Left colon (tissue), 2 donors: ENCODE measurements at places on chromosomes 2 and 18. TPM values are rescaled to one million over a fixed set of nuclear protein-coding genes. Genes with fewer than 3 reads are reported as not detected.

The SLC9A2 gene
- total RNA-seq, result 81.1 TPM

The KCNJ13 gene
- total RNA-seq, result not detected

DNA sequence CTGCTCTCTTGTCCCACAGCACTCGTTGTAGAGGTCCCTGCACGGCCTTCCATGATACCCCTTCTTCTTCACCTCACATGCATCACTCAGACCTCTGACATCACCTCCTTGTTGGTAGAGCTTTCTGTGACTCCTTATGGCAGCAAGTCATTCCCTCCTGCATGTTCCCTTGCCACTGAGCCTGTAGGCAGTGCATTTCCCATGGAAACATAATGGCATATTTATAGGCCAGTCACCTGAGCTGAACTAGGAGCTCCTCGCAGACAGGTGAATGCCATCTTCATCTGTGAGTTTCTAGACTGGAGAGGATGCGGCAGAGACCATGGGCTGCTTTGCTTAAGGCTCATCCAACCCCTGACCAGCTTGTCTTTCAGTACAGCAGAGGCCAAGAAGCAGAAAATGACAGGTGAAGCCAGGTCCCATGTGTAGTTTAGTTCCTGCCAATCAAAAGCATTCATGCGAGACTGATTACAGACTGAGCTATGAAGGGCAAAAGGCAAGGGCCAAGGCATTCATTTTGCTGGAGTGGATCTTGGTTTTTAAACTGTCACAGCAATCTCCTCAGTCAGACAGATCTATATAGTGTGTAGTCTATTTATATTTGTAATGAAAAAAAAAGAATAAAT, 59.4 kb upstream of the NEDD4L start:
- no peak for DNase-seq

The HSPE1 gene
- total RNA-seq, result 92.2 TPM

The TEX44 gene
- total RNA-seq, result not detected

GRCh38 chr2:41966431-41966893, 81.4 kb upstream of the PKDCC start:
- DNase-seq, result peak; percentile 74

The KIAA2012 gene
- 0.11 TPM for total RNA-seq

GRCh38 chr18:1488957-1489356, 584.3 kb downstream of the ADCYAP1 start:
- DNase-seq, result no peak

DNA sequence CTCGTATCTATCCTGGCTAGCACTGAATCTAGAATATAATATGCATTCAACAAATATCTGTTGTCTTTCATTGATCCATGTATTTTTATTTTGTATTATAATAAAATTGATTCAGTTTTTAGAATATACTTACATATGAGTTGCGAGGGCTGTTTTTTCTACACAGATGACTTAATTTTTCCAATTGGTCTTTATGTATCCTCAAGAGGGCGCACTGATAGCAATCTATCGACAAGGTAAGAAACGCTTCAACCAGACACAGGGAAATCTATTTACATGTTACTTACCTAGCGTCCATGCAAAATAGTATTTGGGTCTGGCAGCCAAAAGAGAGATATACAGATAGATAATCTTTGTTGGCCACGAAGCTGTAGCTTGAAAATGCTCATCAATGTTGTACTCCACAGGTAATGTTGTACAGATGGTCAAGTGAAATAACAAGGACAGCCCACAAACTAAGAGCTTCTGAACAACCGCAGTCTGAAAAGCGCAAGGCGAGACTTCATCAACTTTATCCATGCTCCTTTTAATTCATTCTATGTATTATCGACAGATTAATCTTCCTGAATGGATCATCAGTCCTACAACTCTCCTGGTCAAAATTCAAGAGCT, 35.5 kb upstream of the KIDINS220 start:
- no peak for DNase-seq

DNA sequence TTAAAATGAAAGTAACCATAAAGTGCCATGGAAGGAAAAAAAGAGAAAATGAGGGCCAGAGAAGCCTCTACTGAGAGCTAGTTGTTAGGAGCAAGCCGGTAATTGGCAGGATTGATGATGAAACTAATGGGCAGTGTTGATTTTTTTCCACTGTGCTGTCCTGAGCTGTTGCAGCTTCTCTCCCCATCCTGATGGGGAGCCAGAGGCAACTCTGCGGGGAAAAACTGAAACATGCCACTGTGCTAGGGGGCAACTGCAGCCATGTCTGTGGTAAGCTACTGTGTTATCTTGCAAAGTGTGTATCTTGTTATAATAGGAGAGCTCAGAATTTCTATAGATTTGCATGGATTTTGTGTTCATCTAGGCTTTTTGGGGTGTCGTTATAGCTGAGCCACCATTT, 487.9 kb downstream of the STK39 start:
- DNase-seq, result no peak

DNA sequence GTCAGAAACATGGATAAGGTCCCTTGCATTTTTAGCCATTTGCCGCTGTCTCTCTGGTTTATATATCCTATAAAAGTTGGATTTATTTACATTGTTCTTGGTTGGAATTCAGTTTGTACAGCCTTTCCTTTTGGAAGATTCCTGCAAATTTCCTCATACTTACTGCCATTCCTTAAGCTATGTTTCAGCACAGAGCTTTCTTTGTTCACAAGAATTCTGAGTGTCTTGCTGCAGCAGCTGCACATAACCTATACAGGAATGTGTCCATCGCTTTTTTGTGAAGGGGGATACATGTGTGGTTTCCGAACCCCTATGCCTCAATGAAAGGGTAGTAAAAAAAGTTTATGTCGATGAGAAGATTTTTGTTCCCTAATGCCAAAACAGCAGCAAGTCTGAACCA, 48.3 kb upstream of the CCDC68 start:
- no peak for DNase-seq

GRCh38 chr2:70712916-70713315, 55.1 kb downstream of the ADD2 start:
- DNase-seq, result no peak

The KYNU gene
- total RNA-seq, result 2.3 TPM

- no peak for DNase-seq
Observed at GRCh38 chr2:223196331-223196730, 144.3 kb downstream of the KCNE4 start.

The SNED1 gene
- total RNA-seq, result 9.4 TPM

DNA sequence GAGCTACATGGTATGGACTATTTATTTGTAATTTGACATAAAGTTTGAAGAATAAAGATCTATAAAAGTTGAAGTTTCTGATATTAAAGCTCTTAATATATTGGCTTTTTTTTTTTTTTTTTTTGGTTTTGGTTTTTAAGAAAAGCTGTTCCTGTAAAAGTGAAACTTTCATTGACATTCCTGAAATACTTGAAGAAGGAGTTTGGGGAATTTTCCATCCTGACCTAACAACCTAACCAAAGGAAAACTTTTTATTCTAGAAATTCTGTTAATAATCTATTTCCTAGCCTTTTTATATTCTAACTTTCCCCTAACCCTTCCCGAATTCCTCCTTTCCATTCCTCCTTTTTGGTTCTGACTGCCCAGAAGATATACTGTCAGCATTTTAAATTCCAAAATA, 83.7 kb downstream of the ACSL3 start:
- no peak for DNase-seq

The TNS1 gene
- 27.8 TPM for total RNA-seq

GRCh38 chr2:151071906-151072305, 189.8 kb downstream of the RBM43 start:
- no peak for DNase-seq

The EMILIN1 gene
- 8.4 TPM for total RNA-seq

The MZT2A gene
- total RNA-seq, result 84.6 TPM

The SERPINB7 gene
- not detected for total RNA-seq

DNA sequence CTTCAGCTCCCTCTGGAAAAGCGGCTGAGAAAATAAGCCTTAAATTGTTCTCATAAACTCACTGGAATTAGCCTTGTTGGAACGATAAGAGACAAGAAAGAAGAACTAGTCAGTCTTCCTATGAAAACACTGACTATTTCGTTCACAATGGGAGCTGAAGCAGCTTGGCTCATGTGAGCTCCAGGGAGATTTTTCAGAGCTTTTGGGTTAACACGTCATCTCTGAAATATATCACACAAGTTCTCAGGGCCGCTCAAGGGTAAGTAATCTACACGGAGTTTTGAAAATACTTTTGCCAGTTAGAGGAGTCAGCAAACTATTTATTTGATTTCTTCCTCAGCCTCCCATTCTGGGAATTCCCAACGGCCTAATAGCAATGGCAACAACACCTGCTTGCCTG, 316.2 kb upstream of the MGAT5 start:
- no peak for DNase-seq

The CIAO1 gene
- 68.8 TPM for total RNA-seq

GRCh38 chr2:136858656-136859055, 93.3 kb downstream of the THSD7B start:
- DNase-seq, result no peak

The SEMA4F gene
- total RNA-seq, result 3.8 TPM

DNA sequence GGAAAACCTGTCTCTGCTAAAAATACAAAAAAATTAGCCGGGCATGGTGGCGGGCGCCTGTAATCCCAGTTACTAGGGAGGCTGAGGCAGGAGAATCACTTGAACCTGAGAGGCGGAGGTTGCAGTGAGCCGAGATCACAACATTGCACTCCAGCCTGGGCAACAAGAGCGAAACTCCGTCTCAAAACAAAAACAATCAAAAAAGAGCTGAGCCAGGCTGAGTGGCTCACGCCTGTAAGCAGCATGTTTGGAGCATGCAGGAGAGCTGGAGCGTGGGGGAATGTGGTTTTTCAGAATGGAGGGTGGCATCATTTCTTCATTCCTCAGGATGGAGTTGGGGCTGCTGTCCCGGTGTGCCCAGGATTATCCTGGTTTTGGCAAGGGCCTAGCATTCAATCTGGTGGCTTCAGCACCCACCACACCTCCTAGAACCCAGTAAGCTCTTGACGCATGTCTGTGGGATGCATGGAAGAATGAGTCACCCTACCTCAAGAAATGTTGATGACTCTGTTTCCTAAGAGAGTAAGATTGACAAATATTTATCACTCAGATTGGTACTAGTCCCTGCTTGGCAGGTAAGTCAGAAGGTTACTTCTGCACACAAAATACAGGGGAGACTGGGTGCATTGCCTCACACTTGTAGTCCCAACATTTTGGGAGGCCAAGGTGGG, 90.2 kb upstream of the ODC1 start:
- DNase-seq, result no peak

DNA sequence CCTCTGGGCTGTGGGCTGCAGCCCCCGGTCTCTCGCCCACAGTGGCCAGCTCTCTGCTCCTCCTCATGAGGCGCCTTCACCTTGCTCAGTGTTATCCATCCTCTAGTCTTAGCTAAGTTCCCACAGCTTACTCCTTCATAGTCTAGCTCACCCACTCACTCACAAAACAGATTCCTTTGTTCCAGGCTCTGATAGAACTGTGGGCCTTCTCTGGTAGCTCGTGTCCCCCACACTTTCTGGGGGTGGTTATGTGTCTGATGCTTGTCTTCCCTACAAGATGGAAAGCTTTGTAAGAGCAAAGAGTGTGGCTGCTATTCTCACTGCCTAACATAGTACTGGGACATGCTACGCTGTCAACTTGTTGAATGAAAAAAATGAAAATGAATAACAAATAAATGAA, 135.8 kb downstream of the EN1 start:
- DNase-seq, result no peak

- DNase-seq, result no peak
Observed at GRCh38 chr2:113686537-113686936, 59.5 kb downstream of the RABL2A start.

The SERPINB4 gene
- total RNA-seq, result not detected

DNA sequence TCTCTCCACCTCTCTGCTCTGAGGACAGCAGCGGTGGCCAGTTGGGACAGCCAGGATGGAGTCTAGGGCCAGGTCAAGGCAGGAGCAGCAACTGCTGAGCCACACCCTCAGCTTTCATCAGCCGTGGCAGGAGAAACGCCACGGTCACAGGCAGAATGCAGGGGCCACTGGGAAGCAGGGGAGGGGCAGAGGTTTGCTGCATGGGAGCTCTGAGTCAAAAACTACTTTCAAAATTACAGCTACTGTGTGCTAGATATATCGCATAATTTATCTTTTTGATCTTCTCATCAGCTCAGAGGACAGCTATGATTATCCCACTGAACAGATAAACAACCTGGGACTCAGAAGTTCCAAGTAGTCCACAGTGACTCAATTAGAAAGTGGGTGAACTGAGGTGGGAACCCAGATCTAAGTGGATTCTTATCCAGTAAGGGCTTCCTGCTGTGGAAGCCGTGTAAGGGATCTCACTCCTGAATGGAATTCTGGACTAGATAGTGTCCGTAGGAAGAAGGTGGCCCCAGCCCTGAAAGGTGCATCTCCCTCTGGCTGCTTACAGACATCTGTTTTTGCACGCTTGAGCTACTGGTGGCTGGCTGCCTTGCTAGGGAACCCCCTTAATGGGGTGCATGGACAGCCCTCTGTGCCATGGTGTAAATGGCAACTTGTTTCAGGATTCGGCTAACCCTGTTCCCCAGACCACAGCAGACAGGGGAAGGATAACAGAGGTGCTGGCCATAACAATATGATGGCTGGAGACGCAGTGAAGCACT, 194.6 kb upstream of the SMAD2 start:
- DNase-seq, result no peak

GRCh38 chr2:241151934-241152660, 1.8 kb downstream of the PPP1R7 start:
- no peak for DNase-seq

- no peak for DNase-seq
Observed at GRCh38 chr2:128416806-128417205, 98.1 kb upstream of the HS6ST1 start.

- no peak for DNase-seq
Observed at GRCh38 chr18:49708662-49709346, 104.5 kb downstream of the ACAA2 start.

The IL37 gene
- total RNA-seq, result 1.5 TPM

DNA sequence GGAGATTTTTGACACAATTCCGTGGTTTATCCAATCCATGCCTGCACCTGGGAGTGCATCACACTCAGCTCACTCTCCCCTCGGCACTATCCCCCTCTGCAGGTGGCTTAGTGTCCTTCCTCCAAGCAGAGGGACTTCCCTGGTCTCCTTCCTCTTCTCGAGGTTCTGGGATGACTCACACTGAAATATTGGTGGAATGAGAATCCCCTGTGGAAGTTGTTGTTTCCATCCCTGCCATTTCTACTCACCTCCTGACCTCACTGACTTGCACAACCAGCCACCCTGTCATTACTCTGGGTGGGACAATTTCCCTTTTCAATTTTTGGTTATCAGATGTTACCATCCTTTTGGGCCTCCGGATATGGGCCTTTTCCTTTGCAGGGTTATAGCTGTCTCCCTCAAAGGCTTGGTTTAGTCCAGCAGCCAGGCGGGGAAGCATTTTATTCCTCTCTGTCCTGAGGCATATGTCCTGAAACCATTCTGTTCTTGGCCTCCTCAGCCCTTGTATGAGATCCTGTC, 59.9 kb downstream of the PTPRM start:
- DNase-seq, result no peak

DNA sequence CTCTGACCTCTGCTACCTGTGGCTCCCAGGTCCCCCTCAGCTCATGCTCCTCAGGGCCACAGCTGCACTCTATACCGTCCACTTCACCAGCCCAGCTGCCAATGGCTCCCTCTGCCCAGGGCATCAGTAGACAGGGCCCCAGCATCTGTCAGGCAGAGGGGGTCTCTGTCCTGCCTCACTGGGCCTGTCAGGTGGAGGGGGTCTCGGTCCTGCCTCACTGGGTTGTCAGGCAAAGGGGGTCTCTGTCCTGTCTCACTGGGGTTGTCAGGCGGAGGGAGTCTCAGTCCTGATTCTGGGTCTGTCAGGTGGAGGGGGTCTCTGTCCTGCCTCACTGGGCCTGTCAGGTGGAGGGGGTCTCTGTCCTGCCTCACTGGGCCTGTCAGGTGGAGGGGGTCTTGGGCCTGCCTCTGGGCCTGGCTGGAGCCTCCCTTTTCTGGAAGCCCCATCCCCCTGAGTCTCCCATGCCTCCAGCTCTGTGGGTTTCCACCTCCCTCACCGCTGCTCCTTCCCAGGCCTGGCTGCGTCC, 19.9 kb downstream of the SNORC start:
- no peak for DNase-seq
